ENCODE measurements at places on chromosomes 5 and 9.

DNA sequence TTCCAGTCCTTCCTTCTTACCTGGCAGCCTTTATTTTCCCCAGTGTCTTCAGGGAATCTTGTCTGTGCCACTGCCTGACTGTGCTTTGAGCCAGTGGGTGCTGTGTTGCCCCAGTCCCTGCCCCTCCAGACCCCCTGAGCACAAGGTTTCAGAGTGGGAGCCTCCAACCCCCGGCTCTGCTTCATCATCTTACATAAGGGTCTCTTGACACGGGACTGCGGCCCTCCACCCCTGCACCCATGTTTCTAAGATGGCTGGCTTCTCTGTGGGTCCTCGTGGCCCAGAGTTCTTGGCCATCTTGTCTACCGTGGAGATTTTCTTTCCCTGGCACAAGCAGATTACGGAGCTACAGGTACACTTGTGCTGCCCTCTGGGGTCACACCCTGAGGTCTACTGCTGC, 194.1 kb downstream of the CACNA1B start:
- no peak for DNase-seq

DNA sequence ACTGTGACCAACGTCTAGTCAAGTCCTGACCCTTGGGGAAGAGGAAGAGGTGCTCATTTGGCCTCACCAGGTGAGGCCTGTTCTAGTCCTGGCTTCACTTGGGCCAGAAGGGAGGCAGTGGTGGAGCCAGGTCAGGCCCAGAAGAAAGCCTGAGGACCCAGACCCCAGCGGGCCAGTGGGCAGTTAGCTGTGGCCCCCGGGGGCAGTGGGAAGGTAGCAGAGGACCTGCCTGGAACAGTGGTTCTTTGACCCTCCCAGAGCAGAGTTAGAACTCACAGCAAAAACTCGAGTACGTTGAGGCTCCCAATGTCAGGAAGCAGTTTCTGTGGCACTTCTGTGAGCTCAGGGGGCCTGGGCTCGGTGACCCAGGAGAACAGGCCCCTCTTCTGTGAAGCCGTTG, 66.0 kb upstream of the GARNL3 start:
- no peak for DNase-seq

DNA sequence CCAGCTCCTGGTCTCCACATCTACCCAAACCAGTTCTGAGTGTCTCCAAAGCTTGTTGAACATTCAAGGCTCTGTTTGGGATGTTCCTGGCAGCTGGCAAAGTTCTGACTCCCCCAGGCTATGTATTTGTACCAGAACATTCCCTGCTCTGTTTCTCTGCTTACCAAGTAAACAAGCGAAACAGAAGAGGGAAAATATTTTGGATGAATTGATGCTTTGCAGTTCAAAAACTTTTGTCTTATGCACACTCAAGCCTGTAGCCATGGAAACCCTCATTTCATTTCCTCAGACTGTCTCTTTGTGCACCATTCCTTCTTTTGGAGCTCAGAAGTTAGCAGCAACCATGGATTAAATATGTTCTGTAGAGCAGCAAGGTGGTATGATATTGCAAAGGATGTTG, 145.8 kb downstream of the ACTL7B start:
- no peak for DNase-seq

DNA sequence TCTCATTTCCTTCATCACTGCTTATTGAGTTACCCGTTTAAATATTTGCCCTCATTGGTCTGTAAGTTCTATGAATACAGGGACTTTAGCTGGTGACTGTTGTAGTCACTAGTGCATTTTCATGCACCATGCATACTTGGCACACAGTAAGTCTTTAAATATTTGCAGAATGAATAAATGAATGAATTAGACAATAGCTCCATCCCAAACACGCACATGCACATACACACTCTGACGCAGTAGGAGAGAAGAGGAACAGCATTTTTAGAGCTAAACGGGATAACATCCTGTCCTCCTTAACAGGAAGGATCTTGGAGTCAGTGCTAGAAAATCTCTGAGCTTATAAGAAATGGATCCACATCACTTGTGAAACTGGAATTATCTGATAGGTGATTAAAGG, 447.7 kb downstream of the KIF4B start:
- no peak for DNase-seq

- DNase-seq, result peak; percentile 63
Measured at GRCh38 chr9:91408475-91408874, 15.2 kb downstream of the NFIL3 start.

GRCh38 chr5:154446195-154447088, 645 bp downstream of the SAP30L start:
- DNase-seq, result peak; percentile 72

GRCh38 chr5:175478008-175478383, 364 bp upstream of the SFXN1 start:
- DNase-seq, result no peak

GRCh38 chr5:149434162-149435014, 55.3 kb upstream of the IL17B start:
- DNase-seq, result peak; percentile 60

DNA sequence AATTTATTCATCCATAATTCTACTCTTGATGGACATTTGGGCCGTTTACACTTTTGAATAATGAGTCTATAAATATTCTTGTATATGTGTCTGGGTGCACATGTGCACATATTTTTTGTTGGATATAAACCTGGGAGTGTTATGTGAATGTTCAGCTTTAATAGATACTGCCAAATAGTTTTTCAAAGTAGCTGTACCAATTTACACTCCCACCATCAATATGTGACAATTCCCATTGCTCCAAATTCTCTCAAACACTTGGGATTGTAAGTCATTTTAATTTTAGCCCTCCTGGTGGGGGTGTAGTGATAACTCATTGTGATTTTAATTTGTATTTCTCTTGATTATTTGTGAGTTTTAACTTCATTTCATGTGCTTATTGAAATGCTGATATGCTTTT, 114.9 kb downstream of the GRIA1 start:
- DNase-seq, result no peak

- no peak for DNase-seq
Measured at GRCh38 chr5:98513380-98513779, 260.1 kb upstream of the RGMB start.

DNA sequence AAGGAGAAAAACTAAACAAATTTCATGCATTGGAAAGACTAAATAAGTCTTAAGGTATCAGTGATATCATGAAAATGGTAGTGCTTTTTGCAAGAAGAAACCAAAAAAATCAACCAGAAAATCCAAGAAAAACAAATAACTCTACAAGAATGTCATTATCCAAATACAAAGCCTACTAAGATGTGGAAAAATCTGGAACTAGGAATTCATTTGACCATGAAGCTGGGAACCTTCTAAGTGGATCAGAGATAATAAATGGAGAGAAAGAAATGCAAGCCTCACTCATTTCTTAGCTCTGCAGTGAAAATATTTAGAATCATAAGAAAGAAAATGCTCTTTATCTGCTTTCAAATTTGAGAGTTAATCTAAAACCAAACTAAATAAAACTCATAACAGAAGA, 51.3 kb downstream of the RASEF start:
- peak; percentile 13 for DNase-seq
